ENCODE measurements at places on chromosomes 3 and 15.
A peak's percentile ranks its signal among the peaks of the same experiment; 100 is the strongest.

DNA sequence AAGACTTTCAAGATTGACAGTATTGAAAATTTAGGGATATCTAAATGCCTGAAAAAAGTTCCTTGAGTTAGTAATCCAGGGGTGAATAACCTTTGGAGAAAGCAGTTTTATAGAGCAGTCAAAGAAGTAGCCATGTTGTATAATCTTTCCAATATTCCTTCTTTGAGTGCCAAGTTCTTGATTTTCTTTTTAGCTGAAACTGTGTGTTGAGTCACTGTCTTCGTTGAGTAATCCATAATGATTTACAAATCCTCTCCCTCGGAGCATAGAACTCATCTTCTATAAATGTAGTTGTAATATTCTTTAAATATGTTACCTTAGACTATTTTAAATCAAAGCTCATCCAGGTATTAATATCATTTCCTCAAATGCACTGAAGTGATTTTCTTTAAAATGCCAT is 135.2 kb downstream of the BBX start:
- DNase-seq, result no peak

DNA sequence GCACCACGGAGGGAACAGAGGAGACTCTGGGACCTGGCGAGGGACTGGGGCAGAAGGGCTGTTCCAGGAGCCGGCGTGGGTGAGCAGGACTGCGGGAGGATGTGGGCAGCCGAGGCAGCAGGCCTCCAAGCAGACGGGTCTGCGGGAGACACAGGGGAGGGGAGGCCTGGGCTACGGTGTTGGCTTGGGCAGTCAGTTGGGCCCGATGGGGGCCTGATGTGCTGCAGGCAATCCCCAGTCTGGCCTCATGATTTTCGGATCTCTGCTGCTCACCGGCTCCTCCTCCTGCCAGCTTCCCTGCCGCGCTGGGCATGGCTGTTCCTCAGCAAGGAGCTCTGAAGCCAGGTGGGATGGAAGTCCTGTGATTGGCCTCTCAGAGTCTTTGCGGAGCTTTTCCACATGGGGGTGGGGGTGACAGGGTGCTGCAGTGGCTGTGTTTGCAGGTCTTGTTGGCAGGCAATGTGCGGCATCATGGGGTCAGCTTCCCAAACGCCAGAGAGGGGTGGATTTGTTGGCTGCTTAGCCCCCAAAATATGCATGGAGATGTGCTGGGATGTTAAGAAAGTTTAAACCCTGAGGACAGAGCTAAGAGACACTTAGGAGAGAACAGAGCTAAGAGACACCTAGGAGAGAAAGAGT is 19.3 kb downstream of the MINAR1 start:
- DNase-seq, result no peak

DNA sequence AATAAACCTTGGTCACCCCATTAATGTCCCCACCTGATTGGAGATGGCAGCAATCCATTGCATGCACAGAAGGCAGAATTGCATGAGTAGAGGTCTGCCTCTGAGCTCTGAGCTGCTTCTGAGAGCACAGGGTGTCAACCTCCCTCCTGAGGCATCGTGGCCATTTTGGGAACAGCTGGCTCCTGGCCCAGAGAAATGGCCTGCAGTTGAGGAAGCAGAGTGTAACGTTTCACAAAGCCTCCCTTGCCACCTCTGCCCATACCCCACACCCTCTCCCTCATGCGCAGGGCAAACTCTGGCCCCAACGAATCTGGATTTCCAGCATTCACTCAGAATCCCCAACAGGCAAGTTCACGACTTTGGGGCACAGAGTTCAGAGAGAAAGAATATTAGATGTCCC is 198.9 kb downstream of the ADAMTS9 start:
- no peak for DNase-seq

GRCh38 chr3:129526121-129526900 is 2.1 kb upstream of the RHO start:
- peak; percentile 63 for DNase-seq

- DNase-seq, result no peak
These were observed 27.6 kb downstream of the SLC28A1 start for GRCh38 chr15:84911879-84912660.

DNA sequence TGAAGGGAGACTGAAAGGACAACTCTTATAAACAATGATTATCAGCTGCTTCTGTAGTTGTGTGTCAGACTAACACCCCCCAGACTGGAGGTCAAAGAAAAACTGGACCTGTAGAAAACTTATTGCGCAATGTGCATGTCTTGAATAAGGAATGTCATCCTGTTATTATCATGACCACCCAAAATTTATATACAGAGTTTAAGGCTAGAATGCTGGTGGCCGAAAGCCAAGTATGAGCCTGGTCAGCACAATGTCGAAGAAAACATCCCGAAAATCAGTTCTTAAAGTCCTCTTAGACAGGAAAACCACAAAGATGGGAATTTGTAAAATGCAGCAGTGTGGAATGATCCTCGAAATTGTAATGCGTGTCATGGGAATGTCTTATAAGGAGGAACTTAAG is 29.3 kb downstream of the RFTN1 start:
- DNase-seq, result no peak

DNA sequence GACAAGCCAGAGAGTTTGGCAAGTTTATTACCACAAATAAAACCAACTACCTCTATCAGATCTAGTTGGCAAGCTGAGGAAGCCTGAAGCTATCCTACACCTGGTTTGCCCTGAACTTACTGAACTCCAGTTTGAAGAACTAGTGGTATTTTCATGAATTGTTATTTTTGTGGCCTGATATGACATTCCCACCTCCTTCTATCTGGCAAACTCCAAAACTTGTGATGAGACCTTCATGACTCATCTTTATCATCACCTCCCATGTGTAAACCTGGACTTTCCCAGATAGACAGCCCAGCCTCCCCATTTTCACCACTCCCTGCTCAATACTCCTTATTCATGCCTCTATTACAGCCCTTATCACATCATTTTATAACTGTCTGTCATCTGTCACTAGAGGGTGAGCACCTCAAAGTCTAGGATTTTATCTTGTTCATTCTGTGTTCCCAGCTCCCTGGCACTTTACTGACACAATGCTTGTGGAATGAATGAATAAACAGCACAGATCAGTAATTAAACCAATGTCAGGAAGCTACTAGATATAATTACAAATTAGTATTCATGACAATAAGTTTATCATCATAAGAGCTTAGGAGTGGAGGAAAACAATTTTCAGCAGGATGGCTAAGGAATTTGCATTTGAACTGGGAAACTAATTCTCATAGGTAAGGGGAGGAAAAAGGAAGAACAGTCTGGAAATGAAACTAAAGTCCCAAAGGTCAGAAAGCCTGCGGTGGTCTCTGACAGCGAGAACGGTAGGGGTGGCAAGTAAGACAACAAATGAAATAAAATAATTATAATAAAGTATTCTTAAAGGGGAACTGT is 13.2 kb upstream of the TRANK1 start:
- no peak for DNase-seq

GRCh38 chr3:4797201-4797705 is 182.0 kb upstream of the BHLHE40 start:
- DNase-seq, result no peak

GRCh38 chr15:96306321-96306720 is 24.2 kb upstream of the NR2F2 start:
- DNase-seq, result no peak

DNA sequence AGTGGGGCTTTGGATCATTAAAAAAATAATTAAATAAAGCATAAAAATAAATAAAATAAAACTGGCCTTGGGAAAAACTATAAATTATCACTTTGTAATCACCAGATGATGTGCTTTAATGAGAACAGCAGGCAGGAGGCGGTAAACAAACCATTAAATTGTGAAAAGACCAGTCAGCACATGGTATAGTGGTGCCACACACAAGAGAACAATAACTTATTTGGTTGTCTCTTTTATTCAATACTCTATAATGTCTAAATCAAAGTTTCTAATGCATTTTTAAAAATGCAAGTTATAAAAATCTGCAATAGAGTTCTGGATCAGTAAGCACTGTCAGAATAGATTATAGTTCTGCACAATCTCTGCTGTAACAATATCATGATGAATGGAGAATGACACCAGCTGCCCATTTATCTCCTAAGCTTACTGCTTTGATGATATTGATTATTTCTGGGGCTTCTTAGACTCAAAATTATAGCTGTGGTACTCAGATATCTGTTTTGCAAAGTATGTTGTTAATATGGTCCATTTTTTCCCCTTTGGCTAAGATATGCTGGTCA is 259.3 kb downstream of the NAALADL2 start:
- no peak for DNase-seq

DNA sequence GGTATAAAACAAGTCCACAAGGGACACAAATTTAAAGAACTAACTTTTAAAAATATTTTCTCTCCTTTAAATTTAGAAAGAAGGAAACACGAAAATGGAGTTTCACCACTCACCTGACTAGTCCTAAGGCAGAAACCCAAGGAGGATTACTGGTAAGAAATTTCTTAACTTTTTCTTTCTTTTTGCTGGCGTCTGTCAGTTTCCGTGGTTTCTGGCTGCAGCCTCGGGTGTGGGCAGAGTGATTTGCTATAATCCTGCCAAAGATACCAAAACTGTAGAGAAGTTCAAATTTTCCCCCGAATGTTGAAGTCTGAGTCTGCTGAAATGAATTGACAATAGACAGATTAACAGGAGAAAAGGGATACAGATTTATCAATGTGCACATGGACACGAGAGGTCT is 843.6 kb upstream of the ALCAM start:
- DNase-seq, result no peak

All from GDM1 (cell line).